ENCODE measurements at places on chromosomes 1 and 21.

DNA sequence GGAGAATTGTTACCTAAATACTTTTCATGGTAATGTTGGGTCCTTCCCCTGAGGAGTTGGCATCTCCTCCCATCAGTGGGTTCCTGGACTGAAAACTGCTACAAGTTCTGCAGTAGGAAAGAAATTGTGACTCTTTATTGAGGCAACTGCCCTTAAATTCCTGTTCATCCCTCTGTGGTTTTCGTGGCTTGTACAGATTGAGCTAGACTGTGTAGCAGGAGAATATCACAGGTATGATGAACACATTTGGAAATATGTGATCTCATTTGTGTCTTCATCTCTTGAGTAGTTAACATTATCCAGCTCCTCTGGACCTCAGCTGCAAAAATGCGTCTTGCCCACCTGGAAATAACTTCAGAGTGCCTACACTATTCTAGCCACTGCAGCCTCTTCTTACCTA, 390.6 kb downstream of the PTPRC start:
- no peak for DNase-seq

- no peak for DNase-seq
These were observed 82.1 kb upstream of the PGD start for GRCh38 chr1:10316752-10317151.

- DNase-seq: no peak
These were observed 162.7 kb upstream of the RUNX1 start for GRCh38 chr21:35211782-35212181.

DNA sequence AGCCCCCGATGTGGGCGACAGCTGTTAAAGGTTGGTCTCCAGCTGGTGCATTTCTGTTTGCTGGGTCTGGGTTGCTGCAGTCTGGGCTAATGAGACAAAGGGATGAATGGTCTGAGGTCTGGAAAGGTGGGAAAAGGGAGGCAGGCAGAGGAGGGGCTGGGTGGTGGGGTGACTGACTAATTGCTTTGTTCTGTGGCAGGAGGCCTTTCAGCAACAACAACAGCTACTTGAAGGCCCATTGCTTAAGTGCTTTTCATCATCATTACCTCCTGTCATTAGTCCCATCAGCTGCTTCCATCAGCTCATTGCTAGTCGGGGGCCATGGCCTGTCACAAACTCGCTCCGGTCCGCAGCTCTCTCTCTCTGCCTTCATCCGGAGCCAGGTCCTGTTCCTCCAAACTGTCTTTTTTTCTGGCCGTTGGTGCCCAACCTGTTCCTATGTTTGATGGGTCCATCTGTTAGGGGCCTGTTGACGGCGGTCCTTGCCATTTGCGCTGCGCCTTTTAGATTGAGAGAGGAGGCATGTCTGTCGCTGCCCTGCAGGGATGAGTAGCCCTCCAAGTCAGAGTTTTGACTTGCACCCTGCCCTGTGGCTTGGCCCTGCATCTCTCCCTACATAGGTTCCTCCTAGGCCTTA, 105.6 kb upstream of the PLXNA2 start:
- DNase-seq: no peak

GRCh38 chr1:66331658-66332547, 202.1 kb upstream of the SGIP1 start:
- DNase-seq: peak; percentile 78

GRCh38 chr1:222123111-222123510, 381.2 kb upstream of the DUSP10 start:
- no peak for DNase-seq

GRCh38 chr1:222889440-222889839, 74.6 kb downstream of the DISP1 start:
- DNase-seq: no peak
